ENCODE measurements at places on chromosomes 1 and 21. TPM values are rescaled to one million over a fixed set of nuclear protein-coding genes. Genes with fewer than 3 reads are reported as not detected.

The C1orf167 gene
- total RNA-seq = not detected

The BTBD19 gene
- 27.5 TPM for total RNA-seq

The ATP1A2 gene
- total RNA-seq = not detected

The ADORA1 gene
- not detected for total RNA-seq

The CD1E gene
- total RNA-seq = not detected

The CHODL gene
- not detected for total RNA-seq

The FAM110D gene
- not detected for total RNA-seq

The SAMD13 gene
- not detected for total RNA-seq

The GOLT1A gene
- not detected for total RNA-seq

The LRRC71 gene
- not detected for total RNA-seq

The KIFAP3 gene
- 15.3 TPM for total RNA-seq

The BLACAT1 gene
- total RNA-seq = not detected

The CRNN gene
- not detected for total RNA-seq

The HMCN1 gene
- total RNA-seq = not detected

The IGSF3 gene
- not detected for total RNA-seq

The CA14 gene
- total RNA-seq = not detected

The WDR26 gene
- total RNA-seq = 181 TPM

The SYCP1 gene
- total RNA-seq = not detected

The CATSPERE gene
- total RNA-seq = 0.33 TPM

Measured in CD8-positive, alpha-beta T cell (primary cell).